ENCODE measurements at places on chromosomes 1 and 21.

DNA sequence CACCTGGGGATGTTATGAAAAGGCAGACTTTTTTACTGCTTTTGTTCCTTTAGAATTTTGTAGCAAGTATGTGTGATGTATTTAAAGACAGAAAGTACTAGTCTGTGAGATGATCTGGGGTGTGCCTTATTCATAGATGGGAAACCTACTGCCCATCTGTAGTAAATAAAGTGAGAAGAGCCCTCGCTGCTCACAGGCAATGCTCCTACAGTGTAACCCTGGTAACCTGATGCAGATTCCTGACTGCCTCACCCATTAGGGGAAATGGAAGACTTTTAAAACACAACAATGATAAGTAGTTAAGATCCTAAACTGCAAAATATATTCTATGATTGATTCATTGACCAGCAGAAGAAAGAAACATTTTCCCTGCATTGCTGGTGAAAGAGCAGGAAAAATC is 19.4 kb upstream of the TMEM201 start:
- no peak for DNase-seq

- DNase-seq: no peak
These were observed 53.0 kb downstream of the CD46 start for GRCh38 chr1:207804721-207805468.

DNA sequence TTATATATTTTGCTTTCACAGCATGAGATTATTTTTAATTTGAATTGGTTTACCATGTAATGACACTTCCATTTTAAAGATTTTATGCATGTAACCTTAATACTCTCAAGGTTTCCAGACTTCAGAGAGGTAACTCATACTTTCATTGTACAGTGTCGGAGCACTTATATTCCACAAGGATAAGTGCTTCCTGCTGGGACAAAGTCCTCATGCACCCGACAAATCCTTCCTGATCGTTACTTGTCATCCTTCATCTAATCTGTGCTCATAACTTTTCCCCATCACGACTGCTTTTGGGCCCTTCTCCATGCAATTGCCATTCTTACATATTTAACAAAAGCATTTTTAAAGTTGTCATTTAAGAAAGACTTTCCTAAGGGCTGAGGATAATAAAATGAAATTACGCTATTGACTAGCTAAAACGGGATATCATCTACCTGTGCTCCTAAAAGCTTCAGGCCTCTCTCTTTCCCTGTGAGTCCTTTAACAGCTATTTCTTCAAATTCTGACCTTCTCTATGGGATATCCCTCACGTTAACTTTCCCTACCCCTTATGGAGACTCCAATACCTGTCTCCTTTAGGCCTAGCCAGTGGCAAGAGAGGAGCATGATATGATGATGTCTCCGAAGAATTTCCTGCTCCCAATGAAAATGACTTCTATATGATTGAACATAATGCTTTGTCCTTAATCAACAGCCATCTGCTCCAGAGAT is 59.3 kb downstream of the NCAM2 start:
- DNase-seq: no peak

DNA sequence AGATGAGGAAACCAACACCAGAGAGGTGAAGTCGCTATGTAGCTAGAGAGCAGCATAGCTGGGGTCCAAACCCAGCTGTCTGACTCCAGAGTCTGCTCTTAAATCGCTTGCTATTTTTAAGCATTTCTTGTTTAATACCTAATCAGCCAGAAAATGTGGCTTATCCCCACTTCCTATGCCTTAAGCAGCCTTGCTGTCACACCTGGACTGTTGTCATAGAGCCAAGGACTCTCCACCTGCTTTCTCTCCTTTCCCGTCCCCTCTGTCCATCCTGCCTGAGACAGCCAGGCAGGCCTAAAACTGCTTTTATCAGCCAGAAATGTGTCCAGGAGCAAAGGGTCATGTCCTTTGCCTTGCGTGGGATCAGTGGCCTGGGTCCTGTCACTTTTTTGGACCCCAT is 28.3 kb upstream of the EPHA8 start:
- no peak for DNase-seq

DNA sequence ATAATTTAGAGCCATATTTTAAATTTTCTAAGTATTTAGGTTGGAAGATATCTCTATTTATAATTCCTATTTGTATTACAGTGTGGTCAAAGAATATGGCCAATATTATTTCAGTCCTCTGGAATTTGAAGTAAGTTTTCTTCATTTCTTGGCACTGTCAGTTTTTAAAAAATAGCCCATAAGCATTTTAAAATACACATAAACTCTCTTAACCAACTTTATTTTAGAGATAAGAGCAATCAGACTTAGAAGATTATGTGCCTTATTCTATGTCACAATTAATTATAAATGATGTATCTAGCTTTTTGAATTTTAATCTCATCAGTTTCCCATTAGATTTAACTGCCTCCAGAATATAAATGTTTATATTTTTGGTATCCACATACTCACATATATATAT is 130.8 kb downstream of the USP25 start:
- DNase-seq: no peak

- no peak for DNase-seq
These were observed at the start of gene CASQ2 for GRCh38 chr1:115768549-115768948. TSS of gene CASQ2 (minus strand) at chr1:115768714. CDS start at chr1:115768541, 173 bp downstream.

- DNase-seq: no peak
These were observed 473.1 kb downstream of the ADGRL2 start for GRCh38 chr1:82273816-82274215.

- no peak for DNase-seq
These were observed 727.6 kb upstream of the NEGR1 start for GRCh38 chr1:73009938-73010337.

DNA sequence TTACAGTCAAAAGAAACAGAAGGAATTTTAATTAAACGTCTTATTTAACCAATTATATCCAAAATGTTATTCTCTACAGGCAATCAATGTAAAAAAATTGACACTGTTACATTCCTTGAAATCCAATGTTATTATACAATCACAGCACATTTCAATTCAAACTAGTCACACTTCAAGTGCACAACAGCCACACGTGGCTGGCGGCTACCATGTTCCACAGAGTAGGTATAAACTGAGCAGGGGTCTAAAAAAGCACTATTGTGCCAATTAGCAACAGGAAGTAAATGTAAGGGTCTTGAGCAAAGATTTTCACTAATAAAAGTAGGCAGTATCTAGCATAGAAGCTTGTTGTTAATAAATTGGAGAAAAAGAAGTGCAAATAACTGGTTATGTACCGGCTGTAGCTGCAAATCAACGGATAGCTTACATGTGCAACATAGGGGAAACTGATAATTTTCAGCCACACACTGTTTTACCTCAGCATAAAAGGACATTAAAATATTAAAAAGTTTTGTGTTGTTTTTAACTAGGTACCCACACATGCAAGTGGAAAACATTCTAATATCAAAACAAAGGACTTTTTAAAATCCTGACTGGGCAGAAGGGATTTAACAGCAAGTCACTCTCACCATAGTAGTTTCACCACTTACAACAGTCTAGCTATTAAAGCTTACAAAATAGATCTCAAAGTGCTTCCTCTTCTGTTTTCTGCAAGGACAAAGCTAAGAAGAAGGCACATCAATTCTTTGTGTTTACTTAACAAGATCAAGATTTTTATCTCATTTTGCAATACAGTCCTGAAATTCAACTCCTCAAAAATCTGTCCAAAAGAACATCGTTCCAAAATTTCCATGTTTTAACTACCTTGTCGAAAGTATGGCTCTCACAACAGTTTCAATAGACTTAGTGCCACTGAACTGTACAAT is 2.5 kb downstream of the CSDE1 start:
- no peak for DNase-seq

DNA sequence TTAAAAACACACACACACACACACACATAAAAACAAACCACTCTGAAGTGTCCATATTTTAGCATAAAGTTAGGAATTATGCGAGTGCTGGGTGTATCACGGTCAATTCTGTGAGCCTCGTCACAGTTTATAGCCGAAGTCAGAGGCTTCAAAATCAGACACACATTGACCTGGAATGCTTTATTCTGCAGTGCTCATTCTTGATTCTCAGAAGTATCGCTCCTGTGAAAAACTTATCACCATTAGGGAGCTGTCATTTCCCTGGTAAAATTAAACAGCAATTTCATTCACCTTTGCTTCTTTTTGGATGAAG is 8.7 kb upstream of the IRF2BP2 start:
- no peak for DNase-seq

- DNase-seq: no peak
These were observed 59.9 kb downstream of the ZBTB17 start for GRCh38 chr1:15915991-15916390.

- DNase-seq: no peak
These were observed 453.2 kb downstream of the PTPRU start for GRCh38 chr1:29689372-29690030.

DNA sequence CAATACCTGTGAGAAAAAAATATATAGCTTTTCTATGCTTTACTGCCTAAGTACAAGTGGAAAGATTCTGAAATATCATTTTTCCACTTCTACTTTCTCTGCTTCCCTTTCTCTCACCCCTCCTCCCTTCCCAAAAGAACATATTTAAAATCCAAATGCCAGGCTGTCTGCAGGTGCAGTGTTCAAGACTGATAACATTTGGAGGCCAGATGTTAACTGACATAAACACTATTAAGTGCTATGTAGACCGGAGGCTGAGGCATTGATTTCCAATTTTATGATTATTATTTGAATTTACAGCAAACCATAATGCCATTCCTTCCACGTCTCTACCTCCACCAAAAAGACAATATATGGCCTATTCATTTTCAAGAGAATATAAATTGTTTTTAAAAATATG is 296.9 kb upstream of the SGIP1 start:
- no peak for DNase-seq

DNA sequence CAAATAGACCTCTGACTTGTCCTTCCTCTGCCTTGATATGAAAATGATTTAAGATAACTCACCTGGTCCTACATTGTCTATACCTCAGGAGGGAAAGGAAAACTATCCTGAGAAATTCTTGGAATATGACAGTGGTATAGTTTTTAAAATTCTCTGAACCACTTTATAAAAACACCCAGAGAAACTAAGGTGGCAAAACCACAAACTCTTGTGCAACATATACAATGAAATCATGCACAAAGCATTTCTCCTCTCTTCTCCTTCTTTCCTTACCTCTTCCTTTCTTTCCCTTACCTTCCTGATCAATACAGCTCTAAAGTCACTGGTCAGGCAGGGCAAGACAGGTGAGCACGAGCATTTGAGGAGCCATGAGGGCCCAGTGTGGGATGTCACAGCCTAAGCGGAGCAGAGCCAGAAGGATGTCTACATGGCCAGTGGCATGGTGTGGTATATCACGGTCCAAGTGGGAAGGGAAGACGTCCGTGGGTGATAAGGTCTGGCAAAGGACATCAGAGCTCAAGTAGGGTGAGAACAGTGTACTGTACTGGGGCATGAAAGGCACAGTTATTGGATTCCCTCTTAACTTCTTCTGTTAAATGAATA is 543.3 kb downstream of the DPYD start:
- DNase-seq: no peak

Data from fibroblast of the aortic adventitia (primary cell).